RWPE1 (cell line): ENCODE measurements at places on chromosomes 6 and 20.

DNA sequence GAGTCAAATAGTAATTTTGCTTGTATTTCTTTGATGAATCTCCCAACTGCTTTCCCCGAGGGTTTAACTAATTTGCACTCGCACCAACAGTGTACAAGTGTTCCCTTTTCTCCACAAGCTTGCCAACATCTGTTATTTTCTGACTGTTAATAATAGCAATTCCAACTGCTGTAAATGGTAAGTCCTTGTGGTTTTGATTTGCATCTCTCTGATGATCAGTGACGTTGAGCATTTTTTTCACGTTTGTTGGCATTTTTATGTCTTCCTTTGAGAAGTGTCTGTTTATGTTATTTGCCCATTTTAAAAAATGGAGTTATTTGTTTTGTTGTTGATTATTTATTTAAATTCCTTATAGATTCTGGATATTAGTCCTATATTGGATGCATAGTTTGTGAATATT, 399.8 kb upstream of the MAN1A1 start:
- DNase-seq = no peak

DNA sequence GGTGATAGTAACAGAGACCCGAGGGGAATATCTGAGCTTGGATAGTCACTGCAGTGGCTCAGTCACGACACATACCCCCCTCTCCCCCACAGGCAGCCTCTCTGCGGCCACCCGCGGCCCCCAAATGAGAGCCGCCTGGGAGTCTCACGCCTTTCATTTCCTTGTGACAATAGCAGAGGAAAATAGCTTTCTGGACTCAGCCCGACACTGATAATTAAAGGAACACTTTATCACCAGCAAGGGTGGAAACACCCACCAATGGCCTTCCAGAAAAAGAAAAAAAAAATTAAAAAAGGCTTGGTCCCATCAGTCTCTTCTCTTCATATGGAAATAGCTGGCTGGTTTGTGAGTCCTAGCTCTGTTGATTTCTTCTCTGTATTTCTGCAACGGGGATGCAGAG, 35.1 kb upstream of the KCNG1 start:
- no peak for DNase-seq

GRCh38 chr6:144519426-144519825, 234.3 kb downstream of the UTRN start:
- DNase-seq = no peak

- DNase-seq = no peak
Observed at GRCh38 chr20:38447931-38448675, 13.0 kb upstream of the SNHG17 start.

GRCh38 chr20:5786930-5787795, 37.0 kb downstream of the SHLD1 start:
- no peak for DNase-seq

DNA sequence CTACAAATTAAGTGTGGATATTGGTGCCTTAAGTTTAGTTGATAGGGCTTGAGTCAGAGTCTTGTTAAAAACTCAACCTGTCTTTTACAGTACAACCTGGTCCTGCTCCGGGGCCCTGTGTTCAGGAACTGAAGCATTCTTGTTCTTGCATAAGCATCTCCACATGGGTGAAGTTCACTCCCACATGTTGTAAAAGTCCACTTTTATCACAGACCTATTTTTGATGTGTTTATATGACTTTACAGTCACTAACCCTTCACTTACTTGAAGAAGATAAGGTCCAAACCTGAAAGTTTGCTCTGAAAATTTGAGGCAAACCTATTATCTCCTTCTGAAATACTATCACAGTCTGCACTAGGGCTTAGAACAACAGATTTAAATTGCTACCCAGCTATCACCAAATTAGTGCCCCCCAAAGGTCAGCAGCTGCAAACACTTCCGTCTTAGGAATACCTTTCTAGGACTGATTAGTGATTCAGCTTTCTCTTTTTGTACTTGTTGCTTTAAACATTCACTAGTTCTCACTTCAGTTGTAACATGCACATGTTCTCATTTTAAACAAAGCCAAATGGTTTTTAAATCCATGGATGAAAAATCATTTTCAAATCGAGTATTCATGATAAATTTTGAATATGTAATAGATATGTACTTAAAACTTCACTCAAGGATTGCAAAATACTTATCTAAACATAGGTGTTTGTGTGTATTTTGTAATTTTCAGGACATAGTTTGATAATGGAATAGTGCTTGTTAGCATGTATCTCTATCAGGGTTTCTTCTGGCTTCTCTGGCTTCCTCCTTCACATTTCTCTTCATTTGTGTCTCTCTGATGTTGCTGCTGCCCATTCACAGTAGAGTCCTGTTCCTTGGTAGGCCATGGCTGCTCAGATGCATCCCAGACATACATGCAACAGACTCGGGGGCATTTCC, 469.8 kb upstream of the SOX4 start:
- no peak for DNase-seq

DNA sequence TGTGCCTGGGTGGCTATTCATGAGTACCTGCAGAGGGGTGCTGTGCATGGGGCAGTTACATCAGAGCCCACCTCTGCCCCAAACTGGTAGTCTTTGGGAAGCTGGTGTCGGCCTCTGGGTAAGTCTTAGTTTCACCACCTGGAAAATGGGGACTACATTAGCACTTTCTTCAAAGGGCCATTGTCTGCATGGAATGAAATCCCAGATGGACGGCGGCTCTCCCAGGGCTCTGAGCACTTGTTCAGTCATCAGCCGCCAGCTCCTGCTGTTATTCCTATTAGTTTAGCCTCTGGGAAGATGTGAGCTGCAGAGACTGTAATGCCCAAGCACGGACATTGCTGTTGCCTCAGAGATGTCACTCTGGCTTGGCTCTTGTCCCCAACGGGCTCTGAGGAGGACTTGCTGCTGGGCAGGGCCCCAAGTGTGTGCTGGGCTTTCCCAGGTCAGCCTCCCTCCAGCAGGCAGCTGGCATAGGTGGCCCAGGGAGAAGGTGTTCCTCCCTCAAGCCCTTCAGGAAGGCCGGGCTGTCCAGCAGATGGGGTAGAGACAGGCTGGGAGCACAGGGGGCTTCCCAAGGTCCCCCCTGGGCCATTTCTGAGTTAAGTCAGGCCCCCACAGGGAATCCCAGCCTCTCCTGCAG, 268.3 kb downstream of the TFAP2C start:
- no peak for DNase-seq

GRCh38 chr6:53956068-53956711, 155.1 kb upstream of the MLIP start:
- DNase-seq = peak; percentile 70

GRCh38 chr20:48831718-48832404, 4.1 kb upstream of the PREX1 start:
- peak; percentile 73 for DNase-seq

- DNase-seq = no peak
Observed at GRCh38 chr6:35613762-35614161, 75.0 kb downstream of the FKBP5 start.

DNA sequence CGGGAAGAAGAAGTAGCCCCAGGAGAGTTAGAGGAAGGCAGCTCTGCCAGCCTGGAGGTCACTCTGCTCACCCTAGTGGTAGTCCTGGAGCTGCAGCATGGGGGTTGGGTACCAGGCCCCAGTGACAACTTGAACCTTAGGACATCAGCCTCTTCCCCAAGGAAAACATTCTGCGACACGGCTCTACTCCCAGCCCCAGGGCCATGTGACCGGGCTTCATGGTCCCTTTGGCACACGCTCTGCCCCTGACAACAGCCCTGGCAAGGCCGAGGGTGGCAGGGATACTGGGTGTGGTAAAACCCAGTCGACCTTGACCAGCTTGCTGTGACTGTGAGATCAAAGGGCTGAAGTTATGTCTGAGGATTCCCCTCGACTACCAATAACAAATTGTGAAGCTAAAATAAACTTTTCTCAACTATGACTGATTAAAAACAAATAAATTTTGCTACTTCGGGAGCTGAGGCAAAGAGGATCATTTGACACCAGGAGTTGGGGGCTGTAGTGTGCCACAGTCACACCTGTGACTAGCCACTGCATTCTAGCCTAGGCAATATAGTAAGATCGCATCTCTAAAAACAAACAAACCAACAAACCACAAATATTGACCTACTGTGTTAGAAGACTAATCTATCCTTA, 24.4 kb upstream of the ARID1B start:
- DNase-seq = no peak

DNA sequence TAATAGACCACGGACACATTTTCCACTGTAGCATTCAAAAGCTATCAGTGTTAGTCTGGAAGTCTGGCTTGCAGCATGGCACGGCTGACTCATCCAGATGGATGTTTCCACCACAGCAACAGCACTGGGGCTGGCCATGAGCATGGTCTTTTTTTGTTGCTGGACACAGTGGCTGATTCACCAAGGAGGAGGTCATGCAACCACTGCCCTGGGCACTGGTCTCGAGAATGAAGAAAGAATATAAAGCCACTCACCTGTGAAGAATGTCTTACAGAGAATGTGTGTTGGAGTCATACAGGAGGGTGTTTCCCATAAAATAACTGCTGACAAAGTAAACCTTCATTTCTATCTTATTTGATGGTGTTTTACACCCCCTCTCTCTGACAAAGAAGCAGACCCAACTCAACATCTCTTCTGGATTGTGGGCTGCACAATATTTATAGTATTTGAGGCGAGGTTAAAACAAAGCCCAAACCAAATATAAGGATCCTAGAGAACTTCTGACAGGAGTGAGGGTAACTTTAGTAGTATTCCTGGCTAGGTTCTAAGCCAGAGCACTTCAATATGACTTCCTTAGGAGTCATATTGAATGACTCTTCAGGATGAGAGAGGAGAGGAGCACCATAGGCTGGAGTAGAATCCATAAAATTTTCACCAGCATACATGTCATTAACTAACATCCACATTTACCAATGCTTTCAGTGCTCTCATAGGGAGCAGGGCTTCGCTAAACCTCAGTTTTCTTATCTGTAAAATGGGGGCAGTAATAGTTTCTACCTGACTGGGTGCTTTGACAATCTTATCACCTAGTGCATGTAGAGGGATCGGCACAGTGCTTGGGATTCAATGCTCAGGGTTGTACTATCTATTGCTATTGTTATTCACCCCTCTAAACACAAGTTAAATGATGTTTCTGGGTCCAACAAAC, 121.4 kb downstream of the KIF13A start:
- peak; percentile 87 for DNase-seq

DNA sequence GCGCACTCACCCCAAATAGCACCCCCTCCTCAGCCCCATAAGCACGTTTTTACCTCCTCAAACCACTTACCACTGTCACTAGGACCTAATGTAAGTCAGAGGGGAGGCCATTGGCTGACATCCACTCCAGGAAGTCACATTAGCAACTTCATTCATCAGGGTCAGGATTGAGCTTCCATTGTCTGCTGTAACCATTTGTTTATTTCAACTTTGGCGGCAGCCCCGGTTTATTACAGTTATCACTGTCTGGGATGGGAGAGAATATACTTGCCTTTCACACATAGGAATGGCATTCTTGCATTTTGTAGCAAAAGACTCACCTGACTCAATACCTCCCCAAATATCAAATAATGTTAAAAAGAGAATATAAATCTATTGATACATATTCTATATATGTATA, 38.3 kb downstream of the MAFB start:
- DNase-seq = no peak

DNA sequence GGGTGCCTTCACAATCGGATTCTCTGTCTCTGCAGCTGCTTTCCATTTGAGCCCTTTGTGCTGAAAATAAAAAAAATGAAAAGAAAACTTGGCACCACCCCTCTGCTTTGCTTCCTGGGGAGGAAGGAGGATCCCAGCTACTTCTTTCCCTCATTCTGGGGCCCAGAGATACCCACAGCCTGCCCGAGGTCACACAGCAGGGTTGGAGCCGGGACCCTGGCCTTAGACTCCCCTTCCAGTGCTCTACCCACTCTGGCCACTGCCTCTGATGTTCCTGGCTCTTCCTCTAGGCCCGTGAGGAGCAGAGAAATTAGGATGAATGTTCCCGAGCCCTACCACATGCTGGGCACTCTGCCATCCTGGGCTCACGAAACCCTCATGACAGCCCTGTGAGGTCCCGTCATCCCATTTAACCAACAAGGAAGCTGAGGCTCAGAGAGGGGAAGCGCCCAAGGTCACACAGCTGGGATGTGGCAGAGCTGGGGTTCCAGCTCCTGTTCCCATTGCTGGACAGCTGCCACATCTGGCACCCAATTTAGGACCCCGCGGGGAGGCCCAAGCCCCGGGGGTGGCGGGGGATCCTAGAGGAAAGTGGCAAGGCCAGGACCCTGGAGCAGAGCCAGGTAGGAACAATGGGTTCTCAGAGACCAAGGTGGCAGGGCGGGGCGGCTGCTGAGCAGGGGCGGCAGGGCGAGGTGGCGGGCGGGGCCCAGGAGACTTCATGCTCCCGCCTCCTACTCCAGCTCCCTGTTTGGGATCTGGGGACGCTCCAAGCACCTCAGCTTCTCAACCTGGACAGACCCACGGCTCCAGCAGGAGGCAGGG, 76.6 kb downstream of the CEBPB start:
- DNase-seq = peak; percentile 78

GRCh38 chr20:49657118-49657901, 56.4 kb downstream of the B4GALT5 start:
- DNase-seq = no peak

GRCh38 chr6:111800259-111800765, 72.9 kb downstream of the FYN start:
- no peak for DNase-seq

DNA sequence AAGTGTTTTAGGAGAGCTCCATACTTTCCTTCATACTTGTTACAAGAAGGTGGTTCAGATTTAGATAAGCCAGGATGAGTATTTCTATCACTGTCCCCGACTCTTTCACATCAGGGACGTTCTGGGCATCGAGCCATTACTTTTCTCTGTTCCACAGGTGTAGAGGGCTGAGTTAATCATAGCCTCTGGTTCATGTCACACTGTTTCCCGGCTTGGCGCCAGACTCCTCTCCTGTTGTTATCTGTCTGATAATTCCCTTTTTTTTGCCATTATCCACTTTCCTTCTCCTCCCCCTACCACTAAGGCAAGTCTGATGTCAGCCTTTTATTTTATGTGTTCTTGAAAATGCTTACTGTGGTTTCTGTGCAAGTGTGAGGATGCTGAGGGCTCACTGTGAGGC, 593.4 kb downstream of the UTRN start:
- DNase-seq = no peak

DNA sequence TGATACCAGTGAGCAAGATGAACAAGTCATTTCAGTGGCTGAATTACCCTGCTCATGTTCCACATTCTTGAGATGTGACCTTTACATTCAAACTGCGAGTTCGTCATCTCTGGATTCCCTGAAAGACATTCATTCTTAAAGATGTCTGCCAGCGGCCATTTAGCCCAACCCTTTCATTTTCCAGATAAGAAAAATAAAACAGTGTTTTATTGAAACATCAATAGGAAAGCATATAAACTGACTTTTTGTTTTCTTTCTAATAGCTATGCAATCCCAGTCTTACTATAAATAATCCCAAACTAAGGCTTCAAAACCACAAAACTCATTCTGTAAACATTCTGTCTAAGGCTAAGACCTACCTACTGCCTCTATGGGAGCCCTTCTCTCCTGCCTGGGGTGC, 134.0 kb downstream of the SAMD5 start:
- DNase-seq = no peak

DNA sequence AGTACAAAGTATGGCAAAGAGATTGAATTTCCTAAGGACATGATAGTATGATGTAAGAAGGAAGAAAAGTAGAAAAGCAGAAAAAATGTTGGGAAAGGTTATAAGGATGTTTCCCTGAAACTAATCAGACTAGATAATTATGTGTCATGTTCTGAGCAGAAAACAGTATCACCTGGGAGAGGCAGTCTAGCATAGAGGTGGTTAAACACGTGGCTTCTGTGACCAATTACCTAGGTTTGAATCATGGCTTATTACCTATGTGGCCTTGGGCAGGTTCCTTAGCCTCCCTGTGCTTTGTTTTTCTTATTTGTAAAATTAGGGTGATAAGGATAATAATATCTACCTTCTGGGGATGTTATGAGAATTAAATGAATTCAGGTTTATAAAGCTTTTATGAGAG, 38.0 kb downstream of the SCGN start:
- no peak for DNase-seq
